ENCODE measurements at places on chromosomes 5 and 9.

DNA sequence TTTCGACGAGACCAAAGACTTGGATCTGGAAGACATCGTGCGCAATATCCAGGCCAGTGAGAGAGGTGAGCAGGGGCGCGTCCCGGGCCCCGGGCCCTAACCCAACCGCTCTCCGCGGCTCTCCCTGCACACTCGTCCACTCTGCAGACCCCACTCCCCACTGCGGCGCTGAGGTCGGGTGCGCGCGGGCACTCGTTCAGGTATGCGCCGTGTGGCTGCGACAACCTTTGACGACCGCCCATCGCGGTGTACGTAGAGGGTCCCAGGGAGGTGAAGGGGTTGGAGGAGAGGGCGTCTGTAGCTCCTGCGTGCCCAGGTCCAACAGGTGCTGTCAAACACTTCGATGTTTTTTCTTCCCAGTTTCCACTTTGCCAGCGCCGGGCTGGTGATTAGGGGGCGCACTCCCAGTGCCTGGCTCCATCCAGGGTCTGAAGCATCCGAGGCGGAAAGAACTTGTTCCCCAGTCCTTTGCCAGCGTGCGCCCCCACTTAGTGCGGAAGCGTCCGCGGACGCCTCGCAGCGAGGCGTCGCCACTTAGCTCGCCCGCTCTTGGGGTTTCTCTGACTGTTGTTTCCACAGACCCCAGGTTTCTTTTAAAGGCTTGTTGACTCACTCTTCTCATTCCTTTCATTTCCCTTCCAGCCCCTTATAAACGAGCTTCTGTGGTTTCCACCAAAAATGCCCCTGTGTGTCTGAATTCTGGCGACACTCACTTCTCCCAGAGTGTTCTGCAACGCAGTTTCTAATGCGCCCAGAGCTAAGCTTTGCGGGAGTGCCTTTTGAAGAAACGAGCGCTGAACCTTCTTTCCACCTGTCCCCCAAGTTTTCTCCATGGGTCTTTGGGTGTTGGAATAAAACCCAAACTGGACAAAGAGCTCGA, 1.6 kb downstream of the NPR3 start:
- no peak for DNase-seq

DNA sequence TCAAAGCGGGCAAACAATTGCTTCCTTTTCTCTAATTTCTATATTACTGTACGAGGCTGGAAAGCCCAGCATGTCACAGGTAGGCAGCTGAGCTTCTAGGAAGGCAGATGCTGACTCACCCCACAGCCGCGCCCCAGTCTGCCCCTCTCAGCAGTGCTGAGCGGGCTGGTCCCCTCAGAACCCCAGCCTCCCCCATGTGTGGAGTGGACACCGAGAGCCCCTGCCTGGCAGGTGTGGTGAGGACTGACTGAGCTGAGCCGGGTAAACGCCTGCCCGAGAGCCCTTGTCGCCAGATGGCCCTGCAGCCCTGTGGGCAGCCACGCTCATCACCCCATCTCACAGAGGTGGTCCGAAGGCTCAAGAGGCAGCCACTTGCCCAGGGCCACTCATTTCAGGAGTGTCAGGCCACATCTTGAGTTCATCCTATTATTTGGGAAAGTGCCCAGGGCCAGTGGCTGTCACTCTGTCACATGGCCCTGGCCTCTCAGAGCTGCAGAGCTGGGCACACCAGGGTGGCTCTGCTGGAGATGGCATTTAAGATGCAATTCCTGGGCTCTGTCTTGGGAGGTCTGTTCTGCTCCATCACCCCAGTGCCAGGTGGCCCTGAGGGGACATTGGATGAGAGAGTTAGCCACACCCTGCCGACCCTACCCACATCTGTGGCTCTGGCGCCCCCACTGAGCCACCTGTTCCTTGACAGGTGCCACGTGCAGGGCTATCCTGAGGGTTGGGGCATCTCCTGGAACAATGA, 12.4 kb downstream of the CARD19 start:
- no peak for DNase-seq

DNA sequence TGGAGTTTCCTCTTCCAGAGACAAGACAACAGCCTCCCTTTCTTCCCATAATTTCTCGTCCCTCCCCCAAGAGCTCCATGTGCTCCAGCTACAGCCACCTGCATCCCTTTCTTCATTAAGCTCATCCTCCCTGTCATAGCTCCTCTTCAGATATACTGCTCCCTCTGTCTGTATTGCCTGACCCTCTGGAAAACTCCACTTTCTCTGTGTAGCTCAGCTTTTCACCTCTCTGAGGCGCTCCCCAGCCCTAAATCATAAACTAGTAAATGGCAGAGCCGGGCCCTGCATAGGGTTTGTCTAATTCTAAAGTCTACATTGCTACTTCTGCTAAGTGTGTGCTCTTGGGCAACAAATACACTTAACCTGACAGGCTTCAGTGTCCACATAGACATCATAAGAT, 8.8 kb upstream of the PLIN2 start:
- DNase-seq: no peak

GRCh38 chr9:18861609-18862544, 171.1 kb downstream of the SAXO1 start:
- DNase-seq: no peak

GRCh38 chr9:136582977-136583735, 37.3 kb upstream of the NOTCH1 start:
- no peak for DNase-seq

- DNase-seq: no peak
Measured at GRCh38 chr9:124329206-124329792, 71.5 kb downstream of the NEK6 start.

DNA sequence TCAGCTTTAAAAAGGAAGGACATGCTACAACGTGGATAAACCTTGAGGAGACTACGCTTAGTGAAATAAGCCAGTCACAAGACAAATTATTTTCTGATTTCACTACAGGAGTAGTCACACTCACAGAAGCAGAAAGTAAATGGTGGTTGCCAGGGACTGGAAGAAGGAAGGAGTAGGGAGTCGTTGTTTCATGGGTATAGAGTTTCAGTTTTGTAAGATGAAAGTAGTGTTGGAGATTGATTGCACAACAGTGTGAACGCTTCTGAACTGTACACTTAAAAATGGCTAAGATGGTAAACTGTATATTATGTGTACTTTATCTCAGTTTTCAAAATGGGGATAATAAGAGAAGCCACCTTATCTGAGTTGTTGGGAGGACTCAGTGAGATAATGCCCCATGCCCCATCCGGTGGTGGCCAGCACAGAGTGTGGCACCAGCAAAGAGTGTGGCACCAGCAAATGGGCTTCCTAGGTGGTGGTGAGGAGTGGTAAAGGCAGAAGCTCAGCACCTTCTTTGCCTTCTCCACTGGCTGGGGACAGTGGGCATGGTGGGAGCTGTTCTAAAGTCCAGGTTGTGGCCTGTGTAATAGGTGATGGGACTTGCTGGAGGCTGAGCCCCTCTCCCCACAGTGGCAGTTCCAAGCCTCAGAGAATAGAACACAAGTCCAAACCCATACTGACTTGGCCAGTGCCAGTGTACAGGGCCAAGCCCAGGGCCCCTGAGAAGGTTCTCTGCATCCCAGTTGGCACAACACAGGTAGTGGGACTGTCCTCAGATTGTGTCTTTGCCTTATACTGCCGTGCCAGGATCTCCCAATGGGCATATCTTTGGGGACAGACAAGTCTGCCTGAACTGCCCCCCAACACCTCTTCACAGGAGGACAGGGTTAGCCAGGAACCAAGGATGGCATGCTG, 4.4 kb downstream of the SLC22A4 start:
- no peak for DNase-seq

DNA sequence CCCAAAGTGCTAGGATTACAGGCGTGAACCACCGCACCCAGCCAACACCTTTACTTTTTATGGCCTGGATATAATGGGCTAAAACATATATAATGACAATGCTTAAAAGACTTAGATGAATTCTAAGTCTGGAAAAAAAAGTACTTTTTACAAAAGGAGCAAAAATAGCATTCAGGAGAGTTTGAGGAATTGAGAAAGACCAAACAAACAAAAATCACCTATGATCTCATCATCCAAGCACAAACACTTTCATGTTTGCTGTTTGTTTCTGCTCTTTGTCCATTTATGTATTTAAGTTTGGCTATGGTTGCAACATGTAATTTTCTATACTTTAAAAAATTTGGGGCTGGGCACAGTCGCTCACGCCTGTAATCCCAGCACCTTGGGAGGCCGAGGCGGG, 54.8 kb upstream of the RIC1 start:
- DNase-seq: no peak

DNA sequence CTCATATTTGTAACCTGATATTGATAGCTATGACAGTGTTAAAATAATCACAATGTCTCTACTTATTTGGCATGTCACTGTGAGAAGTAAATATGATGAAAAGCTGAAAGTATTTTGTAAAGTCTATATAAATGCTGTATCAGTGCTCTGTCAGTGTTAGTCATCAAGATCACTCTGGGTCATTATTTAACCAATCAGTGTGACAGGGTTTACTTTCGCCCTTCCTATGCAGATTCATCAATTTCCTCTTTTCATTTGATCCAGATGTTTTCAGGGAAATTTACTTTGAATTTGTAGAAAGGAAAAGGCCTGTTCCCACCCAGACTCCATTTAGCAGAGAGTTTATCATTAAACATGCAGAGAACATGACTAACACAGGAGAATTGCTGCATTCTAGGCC, 9.9 kb upstream of the PCSK5 start:
- no peak for DNase-seq

- no peak for DNase-seq
Measured at GRCh38 chr5:6452622-6453504, 4.2 kb downstream of the UBE2QL1 start.

- no peak for DNase-seq
Measured at GRCh38 chr9:114112778-114113584, 13.9 kb upstream of the KIF12 start.

DNA sequence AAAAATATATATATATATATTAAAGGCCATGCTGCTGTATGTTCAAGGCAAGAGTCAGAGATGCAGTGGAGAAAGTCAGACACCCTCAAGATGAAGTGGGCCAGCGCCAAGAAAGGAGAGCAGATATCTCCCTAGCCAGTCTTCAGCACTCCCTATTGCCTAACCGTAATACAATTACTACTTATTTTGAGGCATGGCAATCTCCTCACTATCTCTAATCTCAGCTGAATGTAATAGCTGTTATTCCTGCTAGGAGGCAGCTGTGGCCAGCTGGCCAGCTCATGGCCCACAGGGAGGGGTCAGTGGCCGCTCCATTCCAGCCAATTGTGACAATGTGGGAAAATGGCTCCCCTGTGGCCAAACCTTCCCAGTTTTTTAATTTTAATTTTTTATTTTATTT, 87.5 kb upstream of the FBXW11 start:
- DNase-seq: no peak

DNA sequence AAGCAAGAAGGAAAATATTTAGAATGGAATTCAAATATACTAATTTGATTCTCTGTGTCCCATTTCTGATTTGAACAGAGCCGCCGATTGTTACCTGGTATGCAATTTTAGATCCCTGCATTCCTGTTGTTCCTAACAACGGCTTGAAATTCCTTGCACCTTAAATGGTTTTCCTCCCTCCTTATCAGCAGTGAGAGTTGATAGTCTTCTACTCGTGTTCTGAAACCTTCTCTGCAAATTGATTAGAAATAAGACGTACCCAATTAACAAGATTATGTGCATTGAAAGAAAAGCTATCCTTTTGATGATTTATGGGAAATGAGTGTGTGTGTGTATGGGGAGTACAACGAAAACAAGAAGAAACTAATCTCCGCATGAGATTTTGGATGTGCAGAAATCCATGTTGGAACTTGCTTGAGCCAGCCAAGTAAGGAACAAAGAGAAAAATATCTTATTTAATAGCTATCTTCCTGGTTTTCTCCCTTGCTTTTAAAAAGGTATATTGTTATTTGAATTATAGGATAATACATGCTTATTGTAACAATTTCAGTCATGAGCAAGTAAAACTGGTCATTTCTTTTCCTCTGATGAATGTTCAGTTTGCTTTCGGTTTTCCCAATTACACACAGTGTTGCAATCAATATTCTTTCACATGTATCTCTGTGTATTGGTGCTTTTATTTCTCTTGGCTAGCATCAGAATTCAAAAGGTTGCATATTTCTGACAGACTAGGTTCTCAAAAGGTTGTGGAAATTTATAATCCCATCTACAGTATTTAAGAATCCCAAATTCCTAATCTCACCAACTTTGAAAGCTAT, 211.1 kb upstream of the ACTBL2 start:
- no peak for DNase-seq

GRCh38 chr5:137264041-137264440, 235.1 kb downstream of the SPOCK1 start:
- no peak for DNase-seq

GRCh38 chr5:116448870-116449427, 125.7 kb downstream of the SEMA6A start:
- no peak for DNase-seq

- DNase-seq: no peak
Measured at GRCh38 chr5:34608859-34609648, 47.1 kb upstream of the RAI14 start.

DNA sequence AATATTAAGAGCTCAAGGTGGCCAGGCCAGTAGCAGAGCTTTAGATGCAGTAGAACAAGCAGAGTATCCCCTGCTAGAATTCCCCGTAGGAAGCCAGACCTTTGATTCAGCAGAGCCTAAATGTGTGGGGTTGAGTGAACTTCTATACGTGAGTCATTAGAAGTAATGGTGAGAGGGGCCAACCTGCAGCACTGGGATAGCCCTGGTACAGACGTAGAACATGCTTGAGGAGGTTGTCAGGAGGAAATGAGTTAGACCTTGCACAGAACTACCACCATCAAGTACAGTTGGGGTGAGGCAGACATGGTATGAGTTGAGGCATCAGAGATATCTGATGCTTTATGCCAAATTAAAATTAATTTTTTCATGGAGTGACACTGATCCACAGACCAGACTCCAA, 42.0 kb downstream of the PDCD1LG2 start:
- no peak for DNase-seq

GRCh38 chr9:108296056-108296455, 559.7 kb downstream of the ACTL7B start:
- DNase-seq: no peak

- no peak for DNase-seq
Measured at GRCh38 chr5:43702815-43703214, 99.8 kb downstream of the NNT start.

- DNase-seq: no peak
Measured at GRCh38 chr5:1300581-1301083, 5.8 kb upstream of the TERT start.

- no peak for DNase-seq
Measured at GRCh38 chr5:143056792-143057579, 286.8 kb downstream of the ARHGAP26 start.

GRCh38 chr5:112024221-112024620, 267.2 kb upstream of the NREP start:
- no peak for DNase-seq

GRCh38 chr5:143757116-143757515, 54.8 kb upstream of the HMHB1 start:
- DNase-seq: no peak

- DNase-seq: no peak
Measured at GRCh38 chr9:137300567-137301080, 1.4 kb downstream of the NRARP start.

DNA sequence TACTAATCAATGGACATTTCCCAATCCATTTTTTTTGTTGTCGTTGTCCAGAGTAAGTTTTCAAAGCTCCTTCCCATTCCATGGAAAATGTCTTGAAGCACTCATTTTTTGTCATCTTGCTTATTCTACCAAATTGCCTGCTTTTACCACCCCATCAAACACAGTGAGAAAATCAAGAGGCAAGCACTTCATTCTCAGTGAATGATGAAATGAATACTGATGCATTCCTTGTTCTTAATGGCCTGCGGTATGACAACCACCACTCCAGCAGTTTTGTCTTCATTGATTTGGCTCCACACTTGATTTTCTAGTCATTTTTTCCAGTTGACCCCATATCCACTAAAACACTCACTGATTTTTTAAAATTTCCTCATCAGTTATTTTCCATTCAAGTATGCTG, 193.5 kb upstream of the ANKH start:
- no peak for DNase-seq

GRCh38 chr5:68482199-68482598, 266.6 kb downstream of the PIK3R1 start:
- DNase-seq: no peak
